Mucosa of descending colon (tissue), 3 donors: ENCODE measurements at places on chromosomes 11 and 22.

DNA sequence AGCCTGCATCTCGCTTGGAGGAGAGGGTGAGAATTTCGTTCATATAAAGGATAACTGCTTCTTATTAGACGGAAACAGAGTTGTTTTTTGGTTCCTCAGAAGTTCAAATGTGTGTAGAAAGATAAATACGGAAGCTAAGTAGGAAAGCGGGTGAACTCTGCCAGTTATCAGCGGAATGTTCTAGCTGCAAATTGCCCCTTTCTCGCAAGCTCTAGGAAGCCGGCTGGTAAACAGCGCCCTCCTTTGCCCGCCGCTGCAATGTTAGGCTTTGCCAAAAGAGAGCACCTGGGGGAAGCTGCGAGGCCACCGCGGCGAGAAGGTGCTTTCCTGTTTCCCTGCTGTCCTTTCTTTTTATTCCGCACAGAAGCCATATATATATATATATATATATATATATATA lies 67.0 kb downstream of the IGLL5 start:
- peak; percentile 65 for DNase-seq

DNA sequence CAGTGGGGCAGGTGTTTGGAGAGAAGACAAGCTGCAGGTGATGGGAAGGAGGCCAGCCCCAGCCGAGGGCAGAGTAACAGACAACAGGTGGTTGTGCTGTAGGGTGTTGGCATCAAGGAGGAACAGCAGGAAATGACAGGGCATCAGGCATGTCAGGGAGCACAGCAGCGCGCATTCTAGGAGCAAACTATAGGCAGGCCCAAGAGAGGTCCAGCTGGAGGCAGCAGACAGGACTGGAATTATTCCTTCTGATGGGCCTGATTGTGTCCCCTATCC lies 13.6 kb downstream of the ADM start:
- DNase-seq = peak; percentile 65

DNA sequence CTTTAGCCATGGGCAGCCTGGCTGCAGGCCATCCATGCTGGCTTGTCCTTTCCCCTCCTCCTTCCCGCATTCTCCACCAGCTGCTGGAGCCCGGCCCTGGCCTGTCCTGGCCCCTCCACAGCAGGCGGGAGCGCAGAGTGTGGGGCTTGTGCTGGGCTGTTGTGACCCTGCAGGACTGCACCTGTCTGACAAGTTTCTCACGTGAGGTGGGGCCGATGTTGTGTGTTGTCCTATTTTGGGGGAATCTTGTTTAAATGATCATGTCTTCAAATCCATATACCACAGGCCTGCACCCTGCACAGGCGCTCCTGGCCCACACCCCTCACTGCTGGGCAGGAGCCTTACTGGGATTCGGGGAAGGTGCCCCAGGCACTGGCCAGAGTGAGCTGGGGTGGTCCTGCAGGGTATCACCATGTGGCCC lies 30.4 kb downstream of the TBC1D22A start:
- DNase-seq = no peak

DNA sequence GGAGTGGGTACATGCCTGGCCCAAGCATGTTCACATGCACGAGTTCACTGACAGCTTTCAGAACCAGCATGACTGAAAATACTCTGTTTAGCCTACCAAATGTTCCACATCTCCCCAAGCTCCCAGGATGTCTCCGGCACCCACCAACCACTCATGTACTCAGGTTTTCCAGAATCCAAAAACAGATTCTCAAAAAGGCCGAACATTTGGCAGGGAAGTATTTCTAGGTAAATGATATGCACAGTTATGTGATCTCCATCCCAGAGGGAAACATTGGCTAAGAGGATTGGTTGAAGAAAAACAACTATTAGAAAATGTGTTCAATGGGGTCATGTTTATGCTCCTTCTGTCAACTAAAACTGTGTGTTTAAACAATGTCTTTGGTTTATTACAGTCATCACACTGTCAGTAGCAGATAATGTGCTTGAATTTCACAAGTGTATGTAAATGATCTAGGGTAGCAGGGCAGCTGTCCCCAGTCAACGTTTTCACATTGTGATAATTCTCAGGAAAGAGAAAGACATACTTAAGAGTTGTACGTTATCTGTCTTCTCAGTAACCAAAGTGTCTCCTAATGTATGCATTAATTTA lies 52.3 kb downstream of the BARX2 start:
- DNase-seq = no peak

- no peak for DNase-seq
These were observed 57.4 kb upstream of the ARHGAP42 start for GRCh38 chr11:100629671-100630070.

DNA sequence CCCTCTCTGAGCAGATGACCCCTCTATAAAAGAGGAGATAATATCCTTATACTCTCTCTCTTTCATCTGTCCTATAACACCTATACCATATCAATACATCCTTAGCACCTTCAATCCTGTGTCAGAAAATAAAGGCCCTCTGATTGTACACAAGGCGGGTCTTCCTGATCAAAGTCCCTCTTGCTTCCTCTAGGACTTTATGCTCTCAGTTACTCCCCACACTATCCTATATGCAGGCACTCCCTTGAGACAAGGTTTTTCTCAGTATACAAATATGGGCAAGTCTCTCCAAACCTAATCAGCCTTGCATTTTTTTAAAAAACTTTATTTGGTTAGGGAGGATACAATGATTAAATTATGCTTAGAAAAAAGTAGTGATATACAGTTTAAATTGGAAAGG lies 17.3 kb upstream of the HORMAD2 start:
- no peak for DNase-seq

GRCh38 chr11:114148013-114148382 lies 88.5 kb downstream of the ZBTB16 start:
- DNase-seq = no peak

DNA sequence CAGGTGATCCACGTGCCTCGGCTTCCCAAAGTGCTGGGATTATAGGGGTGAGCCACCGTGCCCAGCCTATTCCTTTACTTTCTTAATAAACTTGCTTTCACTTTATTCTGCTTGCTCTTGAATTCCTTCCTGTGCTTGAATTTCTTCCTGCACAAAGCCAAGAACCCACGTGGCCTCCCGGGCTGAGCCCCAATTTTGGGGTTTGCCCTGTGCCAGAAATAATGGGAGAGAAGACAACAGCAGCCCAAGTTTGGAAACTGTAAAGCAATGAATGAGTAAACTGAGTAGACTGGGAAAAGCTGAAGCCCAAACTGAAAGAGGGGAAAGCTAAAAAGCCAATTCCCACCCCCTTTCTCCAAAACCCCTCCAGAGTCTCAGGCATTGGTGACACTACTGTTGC lies 136.4 kb downstream of the NECTIN1 start:
- peak; percentile 29 for DNase-seq

DNA sequence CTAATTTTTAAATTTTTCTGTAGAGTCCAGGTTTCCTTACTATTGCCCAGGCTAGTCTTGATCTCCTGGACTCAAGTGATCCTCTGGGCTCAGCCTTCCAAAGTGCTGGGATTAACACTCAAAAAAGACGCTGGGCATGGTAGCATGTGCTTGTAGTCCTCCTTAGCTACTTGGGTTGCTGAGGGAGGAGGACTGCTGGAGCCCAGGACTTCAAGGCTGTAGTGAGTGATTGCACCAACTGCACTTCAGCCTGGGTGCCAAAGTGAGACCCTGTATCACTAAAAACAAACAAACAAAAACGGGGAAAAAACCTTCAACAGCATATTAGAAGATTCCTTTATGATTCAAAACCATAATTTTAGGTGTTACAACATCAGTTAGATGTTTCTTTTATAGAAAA lies 44.6 kb downstream of the RSF1 start:
- no peak for DNase-seq

- no peak for DNase-seq
These were observed 858.8 kb downstream of the METTL15 start for GRCh38 chr11:28966951-28967350.

- no peak for DNase-seq
These were observed 6.6 kb upstream of the MS4A12 start for GRCh38 chr11:60485987-60486386.

DNA sequence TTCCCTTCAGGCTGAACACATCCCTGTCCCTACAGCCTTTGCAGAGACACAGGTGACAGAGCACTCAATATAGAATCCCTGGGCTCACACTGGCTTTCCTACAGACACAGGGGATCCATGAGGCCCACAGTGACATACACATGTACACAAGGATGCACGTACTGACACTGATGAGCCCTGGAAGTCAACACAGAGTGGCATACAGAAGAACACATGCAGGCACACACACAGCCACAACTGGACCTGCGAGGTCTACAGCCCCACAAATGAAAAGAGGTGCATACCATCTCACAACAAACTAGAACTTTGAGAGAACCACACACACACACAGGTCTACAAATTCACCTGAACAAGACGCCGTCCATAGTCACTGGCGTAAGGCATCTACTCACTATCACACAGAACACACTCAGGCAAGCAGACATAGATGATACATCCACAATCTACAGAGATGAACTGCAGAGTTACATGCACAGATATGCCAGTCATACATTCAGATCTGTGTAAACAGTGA lies 3.5 kb upstream of the ZNF74 start:
- DNase-seq = no peak

- DNase-seq = peak; percentile 42
These were observed 17.0 kb upstream of the ST3GAL4 start for GRCh38 chr11:126338346-126339055.

- no peak for DNase-seq
These were observed 516 bp downstream of the NEU3 start for GRCh38 chr11:74989260-74989638.

GRCh38 chr11:74019860-74020259 lies 11.0 kb upstream of the UCP3 start:
- no peak for DNase-seq

DNA sequence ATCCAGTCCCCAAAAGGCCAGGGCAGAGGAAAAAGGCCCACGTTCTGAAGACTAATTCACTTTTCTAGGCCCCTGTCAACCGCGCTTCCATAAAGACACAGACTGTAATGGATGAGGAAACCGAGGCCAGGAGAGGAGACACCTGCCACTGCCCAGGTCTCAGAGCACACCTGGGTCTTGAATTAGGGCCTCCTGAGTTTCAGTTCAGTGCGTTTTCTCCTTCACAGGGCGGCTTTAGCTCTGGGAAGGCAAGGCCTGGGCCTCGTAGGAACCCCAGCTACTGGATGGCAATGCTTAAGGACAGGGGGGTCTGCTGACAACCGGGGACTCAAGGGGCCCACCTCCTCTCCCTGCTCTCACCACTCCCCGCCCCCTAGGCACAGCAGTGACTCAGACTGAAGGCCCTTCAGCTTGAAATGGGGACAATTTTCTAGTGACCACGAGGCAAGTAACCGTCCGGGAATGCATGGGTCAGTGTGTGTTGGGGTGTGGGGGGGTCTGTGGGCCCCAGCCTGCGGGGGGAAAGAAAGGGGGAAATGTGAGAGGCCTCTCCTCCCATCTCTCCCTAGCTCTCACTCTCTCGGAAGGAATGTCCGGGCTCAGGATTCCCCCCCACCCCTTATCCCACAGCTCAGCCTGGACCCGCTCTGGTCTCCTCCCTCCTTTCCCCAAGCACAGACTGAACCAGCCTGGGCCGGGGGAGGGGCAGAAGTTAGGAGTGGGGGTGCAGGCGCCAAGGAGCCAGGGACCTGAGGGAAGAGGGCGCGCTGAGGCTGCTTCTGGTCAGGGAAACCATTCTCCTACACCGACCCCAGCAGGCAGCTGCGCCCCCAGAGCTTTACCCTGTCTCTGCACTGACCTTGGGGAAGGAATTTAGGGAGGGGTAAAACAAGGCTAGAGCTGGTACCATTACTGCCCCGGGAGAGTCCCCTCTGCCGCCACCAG lies 17.2 kb downstream of the CREB3L1 start:
- peak; percentile 46 for DNase-seq

GRCh38 chr11:3181725-3182461 lies 16.8 kb upstream of the OSBPL5 start:
- no peak for DNase-seq

DNA sequence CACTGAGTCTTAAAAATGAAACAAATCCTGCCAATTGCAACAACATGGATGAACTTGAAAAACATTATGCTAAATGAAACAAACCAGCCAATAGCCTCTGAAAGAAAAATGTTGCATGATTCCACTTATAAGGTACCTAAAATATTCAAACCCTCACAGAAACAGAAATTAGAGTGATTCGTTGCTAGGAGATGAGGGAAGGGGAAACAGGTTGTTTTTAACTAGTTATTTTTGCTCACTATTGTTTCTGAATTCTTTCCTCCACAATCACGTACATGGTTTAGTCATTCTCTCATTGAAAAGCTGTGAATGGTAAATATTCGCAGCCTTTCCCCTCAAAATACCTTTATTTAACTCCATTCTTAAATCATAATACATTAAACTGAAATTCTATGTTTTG lies 14.0 kb upstream of the TYR start:
- no peak for DNase-seq

DNA sequence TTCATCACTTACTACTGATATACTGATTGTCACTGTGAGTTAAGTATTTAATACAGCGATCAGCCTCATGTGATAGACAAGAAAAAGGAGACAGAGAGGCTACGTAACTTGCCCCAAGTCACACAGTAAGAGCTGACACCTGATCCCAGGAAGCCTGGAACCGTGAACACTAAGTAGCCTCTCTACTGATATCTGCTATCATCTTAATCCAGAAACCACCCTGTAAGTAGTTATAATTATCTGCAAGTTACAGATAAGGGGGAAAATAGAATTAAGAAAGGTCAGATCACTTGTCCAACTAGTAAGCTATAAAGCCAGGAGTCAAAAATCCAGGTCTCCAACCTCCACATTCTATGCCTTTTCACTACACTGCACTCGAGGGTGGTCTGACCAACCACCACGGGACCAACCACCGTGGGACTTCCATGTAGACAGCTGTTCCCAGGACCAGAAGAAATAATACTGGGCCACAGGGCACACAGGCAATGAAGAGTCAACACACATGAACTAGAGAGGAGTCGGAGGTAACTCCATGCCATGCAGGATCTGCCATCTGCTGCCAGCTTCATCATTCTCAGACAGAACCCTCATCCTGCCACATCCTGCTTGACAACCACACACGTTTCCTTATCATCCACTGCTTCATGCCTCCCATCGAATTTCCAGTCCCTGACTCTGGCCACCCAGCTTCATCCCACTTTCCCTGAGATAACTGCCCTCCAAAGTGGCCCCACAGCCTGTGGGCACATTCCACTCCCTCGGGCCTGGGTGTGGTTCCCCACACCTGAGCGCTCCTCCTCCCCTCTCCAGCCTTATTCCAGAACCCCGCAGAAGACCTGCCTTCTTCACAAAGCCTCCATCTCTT lies 58.6 kb downstream of the MICAL3 start:
- no peak for DNase-seq

DNA sequence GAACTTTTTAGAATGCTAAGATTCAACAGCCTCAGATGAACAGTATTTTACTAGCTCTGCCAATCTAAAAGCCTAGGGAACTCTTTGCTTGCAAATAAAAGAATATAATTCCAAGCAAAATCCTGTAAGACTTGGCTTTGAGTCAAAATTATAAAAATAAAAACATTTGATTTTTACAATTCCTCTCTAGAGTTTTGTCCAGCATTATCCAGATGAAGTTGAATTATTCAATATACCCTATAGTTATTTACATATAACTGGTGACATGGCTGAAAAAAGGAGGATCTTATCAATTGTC lies 378.3 kb downstream of the ETS1 start:
- DNase-seq = no peak
